ENCODE measurements at places on chromosomes 13 and 19.

DNA sequence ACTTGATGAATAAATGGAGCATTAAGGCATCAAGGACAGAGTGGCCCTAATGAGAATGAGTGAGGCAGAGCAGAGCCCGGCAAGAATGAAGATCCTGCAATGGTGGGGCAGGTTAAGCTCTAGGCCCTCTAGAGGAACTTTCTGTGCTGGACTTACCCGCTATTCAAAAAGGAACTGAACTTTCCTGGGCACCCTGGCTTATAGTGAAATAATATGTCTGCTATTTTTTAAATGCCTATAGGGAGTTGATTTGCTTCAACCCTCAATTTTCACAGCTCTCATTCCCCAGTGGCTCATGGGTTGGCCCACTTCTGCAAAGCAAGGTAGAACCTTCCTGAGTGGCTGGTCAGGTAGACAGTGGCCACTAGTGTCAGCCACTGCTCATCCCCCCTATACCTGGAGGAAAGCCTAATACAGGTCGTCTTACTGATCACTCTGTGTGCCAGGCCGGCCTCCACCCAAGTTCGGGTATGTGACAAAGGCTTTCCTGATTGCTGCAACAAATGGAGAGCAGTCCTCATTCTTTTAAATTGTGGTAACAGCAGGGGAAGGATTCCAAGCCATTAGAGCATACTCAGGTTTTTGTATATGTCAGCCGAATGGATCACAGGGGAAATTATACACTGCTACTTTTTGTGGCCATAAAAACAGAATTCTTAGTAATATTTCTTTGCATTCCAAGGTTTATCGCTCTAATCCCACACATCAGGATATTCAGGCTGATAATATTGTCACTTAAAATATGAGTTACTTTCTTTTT, 103.0 kb downstream of the KL start:
- no peak for DNase-seq

DNA sequence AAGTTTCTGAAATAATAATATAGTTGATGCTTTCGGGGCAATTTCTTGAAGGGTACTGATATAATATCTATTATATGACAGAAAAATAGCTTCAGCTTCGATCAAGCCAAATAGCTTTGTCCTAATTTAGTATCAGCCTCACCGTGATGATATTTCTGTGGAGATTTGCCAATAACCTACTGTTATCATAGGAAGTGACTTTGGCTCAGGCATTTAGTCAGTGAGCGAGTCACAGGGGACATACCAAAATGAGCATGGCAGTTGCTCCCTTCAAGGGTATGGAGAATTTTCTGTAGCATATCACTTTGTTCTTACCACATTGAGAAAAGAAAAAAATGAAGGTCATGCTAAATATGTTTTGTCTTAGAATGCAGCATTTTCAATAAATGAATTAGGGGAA, 767.6 kb upstream of the SLITRK1 start:
- DNase-seq = no peak

GRCh38 chr13:100211016-100211710, 122.3 kb downstream of the PCCA start:
- no peak for DNase-seq

- no peak for DNase-seq
Measured at GRCh38 chr13:61316647-61317046, 99.0 kb downstream of the PCDH20 start.

- DNase-seq = no peak
Measured at GRCh38 chr13:23941211-23941610, 43.9 kb upstream of the C1QTNF9B start.

DNA sequence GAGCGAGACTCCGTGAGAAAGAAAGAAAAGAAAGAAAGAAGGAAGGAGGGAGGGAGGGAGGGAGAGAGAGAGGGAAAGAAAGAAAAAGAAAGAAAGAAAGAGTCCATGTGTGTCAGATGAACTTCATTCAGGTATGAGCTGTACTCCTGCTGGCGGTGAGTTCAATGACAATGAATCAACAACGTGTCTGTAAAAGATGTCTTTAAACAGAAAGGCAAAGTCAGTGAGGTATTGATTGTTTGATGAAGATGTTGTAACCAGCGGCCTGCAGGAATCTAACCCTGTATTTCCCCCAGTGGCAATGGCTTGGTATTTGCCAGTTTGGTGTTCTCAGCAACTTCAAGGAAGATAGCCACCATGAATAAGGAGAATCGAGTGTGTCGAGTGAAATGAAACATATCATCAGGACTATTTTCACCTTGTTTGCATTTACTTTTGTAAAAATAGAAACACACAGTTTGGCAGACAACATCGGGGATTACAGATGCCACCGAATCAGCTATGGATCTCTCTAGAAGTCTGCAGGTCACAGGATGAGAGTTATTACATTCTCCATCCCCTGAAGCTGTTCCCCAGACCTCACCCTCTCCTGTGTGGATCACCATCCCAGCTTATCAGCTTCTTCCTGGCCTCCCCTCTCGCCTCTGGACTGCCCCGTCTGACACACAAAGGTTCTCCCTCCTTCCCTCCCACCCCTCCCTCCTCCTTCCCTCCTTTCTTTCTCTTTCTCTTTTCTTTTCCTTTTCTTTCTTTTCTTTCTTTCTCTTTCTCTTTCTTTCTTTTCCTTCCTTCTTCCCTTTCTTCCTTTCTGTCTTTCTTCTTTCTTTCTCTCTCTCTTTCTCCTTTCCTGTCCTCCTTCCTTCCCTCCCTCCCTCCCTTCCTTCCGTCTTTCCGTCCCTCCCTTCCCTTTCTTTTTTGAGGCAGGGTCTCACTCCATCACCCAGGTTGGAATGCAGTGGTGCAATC, 8.2 kb upstream of the SBK3 start:
- DNase-seq = no peak

DNA sequence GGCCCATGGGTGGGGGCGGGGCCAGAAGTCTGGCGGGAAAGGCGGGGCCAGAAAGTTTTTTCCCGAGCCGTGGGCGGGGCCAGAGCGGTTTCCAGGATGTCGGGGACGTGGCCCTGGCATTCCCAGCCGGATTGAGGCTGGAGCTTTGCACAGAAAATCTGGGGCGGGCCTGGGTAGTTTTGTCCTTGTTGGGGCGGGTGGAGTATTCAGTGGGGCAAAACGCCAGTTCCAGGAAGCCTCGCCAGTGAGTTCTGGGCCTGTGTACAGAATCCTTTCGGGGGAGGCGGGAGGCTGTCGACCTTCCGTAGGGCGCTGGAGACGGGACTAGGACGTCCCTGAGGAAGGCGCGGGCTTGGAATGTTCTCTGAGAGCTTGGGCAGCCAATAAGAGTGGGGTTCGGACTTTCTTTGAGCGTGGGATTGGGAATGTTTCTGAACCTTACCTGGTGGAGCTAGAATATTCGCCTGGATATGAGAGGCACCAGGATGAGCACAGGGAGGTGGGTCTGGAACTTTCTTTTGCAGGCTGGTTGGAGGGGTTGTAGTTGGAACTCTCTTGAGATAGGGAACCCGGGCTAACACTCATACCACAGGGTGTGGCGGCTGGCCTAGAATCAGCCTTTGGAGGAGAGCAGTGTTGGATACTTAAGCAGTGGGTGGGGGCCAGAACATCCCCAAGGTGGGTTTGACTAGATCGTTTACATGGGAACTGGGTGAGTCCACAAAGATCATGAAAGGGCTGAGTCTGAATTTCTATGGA, 1.3 kb downstream of the CCDC9 start:
- no peak for DNase-seq

- DNase-seq = no peak
Measured at GRCh38 chr13:43935878-43936277, 56.2 kb downstream of the LACC1 start.

DNA sequence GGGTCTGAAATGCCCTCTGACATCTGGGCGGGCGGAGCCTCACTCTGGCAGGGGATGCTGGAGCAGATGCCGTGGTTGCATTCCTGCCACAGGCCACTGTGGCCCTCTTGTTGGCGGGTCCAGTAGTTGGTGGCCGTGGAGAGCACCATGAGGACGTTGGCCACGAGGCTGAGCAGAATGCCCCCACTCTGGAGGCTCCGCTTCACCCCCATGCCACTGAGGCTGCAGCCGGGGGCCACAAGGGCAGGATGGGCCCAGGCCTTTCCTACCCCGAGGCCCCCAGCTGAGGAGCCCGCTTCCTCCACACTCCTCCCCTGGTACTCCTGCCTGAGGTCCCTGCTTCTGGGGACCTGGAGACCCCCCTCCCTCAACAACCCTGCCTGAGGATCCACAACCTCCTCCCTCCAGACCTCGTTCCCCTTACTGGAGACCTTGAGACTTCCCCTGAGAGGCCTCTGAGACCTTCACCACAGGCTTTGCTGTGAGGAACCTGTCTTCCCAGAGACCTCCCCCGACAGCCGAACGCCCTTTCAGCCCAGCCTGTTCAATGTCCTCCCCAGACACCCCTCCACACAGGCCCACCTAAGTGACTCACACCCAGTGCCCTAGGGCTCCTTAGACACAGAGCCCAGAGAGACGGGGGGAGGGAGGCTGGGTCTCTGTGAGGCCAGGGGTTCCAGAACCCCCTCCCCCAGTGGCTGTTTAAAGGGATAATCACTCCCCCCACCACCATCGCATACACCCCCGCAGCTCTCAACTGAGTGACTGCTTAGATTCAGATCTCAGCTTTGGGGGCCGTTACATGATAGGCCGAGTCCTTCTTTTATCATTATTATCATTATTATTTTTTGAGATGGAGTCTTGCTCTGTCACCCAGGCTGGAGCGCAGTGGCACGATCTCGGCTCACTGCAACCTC, at the start of gene CLDND2:
CLDND2 (minus strand) TSS at position 638 of the 917 bp plus-strand sequence; CDS start at position 212, 426 bp downstream.
- no peak for DNase-seq

- DNase-seq = no peak
Measured at GRCh38 chr13:55091172-55091571, 2049.5 kb upstream of the PRR20A start.

DNA sequence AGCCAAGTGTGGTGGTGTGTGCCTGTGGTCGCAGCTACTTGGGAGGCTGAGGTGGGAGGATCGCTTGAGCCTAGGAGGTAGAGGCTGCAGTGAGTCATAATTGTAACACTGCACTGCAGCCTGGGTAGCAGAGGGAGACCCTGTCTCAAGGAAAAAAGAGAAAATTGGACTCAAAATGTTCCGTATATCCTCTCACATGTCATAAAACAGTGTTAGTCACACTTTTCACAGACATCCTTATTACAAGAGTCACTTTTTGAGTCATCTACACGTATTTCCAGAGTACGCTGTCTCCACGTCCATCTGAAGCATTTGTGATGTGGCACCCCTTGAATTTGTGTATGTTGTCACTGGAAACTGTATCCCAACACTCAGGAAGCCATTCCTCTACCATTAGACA, 133.0 kb downstream of the SIPA1L3 start:
- DNase-seq = no peak

- DNase-seq = no peak
Measured at GRCh38 chr19:510606-511100, 3.4 kb downstream of the TPGS1 start.

DNA sequence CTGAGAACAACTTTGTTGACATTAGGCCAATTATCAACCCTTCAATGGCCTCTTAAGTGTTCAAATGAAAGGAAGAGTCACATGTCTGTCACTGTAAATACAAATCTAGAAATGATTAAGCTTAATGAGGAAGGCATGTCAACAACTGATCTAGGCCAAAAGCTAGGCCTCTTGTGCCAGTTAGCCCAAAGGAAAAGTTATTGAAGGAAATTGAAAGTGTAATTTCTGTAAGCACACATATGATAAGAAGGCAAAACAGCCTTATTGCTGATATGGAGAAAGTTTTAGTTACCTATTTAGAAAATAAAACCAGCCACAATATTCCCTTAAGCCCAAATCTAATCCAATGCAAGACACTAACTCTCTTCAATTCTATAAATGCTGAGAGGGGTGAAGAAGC, 604.7 kb downstream of the SLITRK6 start:
- no peak for DNase-seq

DNA sequence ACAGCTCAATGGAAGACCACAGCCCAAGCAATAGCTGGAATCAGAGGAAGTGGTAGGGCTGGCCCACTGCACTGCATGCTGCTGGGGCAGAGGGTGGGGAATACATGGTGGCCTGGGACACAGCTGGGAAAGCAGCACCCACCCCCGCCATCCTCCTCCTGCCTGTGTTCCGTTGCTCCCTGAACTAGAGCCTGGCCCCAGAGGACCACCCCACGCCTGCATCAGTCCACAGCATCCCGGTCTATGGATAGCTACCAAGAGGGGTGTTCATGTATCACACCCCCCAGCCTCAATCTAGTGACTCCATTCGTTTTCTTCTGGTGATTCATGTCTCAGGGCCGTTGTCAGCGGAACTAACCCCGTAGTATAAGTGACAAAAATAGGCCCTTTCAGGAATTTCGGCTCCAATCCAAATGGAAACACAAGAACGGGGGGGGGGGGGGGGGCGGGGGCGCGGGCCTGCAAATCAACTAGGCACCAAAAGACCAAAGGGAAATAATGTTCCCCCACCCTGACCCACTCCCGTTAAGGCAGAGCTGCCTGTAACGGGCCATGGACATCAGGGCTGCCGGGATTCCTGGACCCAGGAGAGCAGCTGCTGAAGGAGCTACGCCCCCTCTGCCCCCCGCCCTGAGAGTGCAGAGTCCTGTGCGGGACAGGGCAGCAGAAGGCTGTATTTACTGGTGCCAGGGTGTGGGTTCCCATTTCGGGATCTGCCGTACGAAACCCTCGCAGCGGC, 18.9 kb upstream of the EPHX3 start:
- DNase-seq = no peak

- DNase-seq = no peak
Measured at GRCh38 chr13:79141082-79141481, 265.0 kb downstream of the RBM26 start.

DNA sequence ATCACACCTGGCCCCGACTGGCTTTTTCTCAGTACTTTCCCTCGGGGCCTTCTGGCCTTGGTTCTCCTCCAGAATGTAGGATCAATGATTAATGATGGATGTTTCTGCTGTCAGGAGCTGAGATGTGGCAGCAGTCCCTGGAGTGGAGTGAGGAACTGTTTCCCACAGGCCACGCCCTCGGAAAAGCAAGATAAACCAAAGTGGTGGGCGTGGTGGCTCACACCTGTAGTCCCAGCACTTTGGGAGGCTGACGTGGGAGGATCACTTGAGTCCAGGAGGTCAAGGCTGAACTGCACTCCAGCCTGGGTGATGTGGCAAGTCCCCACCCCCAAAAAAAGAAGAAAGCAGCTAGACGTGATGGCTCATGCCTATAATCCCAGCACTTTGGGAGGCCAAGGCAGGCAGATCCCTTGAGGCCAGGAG, 7.1 kb upstream of the SHFL start:
- DNase-seq = no peak

DNA sequence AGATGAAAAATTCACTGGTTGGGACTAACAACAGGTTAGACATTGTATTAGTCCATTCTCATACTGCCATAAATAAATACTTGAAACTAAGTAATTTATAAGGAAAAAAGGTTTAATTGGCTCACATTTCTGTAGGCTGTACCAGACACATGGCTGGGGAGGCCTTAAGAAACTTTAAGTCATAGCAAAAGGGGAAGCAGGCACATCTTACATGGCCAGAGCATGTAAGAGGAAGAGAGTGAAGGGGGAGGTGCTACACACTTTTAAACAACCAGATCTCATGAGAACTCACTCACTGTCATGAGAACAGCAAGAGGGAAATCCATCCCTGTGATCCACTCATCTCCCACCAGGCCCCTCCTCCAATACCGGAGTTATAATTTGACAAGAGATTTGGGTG, 125.9 kb downstream of the SUCLA2 start:
- DNase-seq = no peak

GRCh38 chr19:48415395-48415794, 21.9 kb downstream of the GRIN2D start:
- DNase-seq = no peak

- DNase-seq = no peak
Measured at GRCh38 chr19:5141129-5141849, 172.4 kb downstream of the KDM4B start.

Measured in brain pericyte (primary cell).